ENCODE measurements at places on chromosomes 13 and 19.

- no peak for DNase-seq
These were observed 14.2 kb downstream of the NDUFA11 start for GRCh38 chr19:5889288-5889971.

DNA sequence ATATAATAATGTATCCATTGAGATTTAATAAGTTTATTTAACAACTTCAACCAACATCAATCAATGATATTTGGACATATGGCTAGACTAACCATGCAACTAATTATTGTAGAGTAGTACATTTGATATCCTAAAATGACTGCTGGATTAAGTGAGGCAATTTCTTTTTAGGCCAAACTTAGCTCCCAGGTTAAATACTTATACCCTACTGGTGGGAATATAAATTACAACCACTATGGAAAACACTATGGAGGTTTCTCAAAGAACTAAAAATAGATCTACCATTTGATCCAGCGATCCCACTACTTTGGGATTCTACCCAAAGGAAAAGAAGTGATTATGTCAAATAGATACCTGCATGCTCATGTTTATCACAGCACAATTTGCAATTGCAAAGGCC is 345.8 kb downstream of the RBM26 start:
- no peak for DNase-seq

DNA sequence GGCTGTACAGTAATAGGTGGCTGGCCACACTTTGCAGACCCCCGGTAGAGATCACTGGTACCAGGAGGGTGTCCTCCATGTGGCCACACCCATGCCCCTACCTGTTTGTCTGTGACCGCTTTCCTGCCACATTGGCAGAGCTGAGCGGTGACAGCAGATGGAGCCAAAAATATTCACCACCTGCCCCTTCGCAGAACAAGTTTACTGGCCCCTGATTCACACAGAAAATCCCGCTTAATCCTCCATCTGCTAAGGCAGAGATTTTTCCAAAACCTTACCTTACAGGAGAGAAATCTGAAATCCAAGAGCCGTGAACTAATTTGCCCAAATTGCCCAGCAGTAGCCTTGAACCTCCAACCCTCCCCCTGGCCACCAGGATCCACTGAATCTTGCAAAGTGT is 52.1 kb downstream of the MYO9B start:
- no peak for DNase-seq

GRCh38 chr13:64866331-64866730 is 2363.8 kb downstream of the PCDH9 start:
- no peak for DNase-seq

- DNase-seq: peak; percentile 95
These were observed at the start of gene RPL21 for GRCh38 chr13:27251166-27252091. TSS of gene RPL21 (plus strand) at chr13:27251558. CDS start at chr13:27253777, 2,219 bp downstream.

GRCh38 chr19:17112700-17113099 is 37.1 kb downstream of the MYO9B start:
- no peak for DNase-seq

DNA sequence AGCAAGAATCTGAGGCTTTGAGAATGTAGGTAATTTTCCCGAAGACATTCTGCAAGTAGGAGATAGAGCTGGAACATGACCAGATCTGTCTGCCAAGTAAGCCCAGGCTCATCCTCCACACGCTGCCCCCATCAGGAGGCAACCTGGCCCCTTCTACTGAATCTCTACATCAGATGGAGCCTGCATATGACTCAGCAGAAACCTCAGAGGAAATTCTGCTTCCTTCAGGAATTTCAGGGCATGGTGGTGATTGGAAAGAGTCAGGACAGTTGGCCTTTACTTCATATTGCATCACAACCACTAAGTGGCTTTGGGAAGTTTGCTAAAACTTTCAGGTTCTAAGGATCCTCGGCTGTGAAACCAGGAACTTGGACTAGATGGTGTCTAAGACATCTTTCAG is 85.2 kb downstream of the LRRC63 start:
- no peak for DNase-seq

DNA sequence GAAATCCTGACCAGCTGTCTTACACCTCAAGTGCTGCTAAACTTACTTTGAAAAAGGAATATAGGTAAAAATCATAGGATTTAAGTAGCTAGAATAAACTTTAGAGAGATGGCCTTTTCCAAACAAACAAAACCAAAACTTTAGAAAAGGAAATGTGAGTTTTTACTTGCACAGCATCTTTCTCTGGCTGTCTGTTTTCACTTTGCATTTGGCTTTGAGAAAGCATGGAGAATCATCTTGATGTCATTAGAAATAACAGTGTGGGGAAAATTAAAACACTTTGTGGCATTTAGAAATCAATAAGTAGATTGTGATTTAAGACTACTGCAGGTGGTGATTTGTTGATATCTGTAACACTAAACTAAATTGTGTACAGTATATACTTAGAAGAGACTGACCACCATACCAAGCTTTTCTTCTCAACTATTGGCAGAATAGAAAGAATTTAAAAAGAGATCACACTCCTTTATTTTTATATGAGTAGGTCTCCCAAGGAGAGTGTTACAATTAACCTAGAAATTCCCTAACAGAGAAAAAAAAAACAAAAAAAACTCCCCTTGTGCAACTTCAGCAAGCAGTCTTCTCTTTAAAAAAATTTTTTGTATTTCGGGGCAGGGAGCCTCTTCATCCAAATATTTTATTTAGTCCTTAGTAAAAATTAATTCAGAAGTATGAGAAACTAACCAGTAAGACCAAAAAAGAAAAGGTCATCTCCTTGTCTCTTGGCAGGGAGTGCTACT is 6.1 kb downstream of the WDFY2 start:
- no peak for DNase-seq

DNA sequence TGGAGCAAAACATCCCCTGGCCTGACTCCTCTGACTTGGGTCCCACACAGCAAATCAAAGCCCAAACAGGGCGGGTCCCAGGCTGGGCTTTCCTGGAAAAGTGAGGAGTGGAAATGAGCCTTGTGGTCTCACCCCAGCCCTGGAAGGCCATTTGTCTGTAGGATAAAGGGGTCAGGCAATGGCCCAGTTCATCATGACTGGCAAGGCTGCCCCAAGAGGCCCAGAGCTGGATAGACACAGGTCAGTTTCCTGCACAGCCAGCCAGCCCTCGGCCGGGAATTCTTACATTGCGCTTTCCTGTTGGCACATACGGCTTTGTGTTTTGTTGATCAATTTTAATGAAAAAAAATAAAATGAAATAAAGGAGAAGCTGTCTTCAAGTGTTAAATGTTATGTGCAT is 174.3 kb downstream of the TSHZ3 start:
- no peak for DNase-seq

GRCh38 chr19:343941-344624 is 513 bp downstream of the MIER2 start:
- DNase-seq: no peak

DNA sequence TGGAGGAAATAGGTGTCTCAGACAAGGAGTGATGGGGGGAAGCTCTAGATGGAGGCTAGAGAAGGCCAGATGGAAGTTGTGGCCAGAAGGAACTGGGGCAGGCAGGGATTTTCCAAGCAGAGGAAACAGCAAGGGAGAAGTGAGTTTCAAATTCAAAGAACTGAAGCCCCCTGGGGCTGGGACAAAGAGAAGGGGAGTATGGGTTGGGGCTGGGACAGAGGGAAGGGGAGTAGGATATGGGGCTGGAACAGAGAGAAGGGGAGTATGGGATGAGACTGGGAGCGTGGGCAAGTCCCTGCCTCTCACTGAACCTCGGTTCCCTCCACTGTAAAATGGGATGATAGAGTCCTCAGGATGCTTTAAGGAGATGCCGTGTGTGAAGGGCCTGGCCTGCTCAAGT is 1.9 kb upstream of the GTF2F1 start:
- DNase-seq: no peak

- DNase-seq: no peak
These were observed 314.8 kb downstream of the PCDH17 start for GRCh38 chr13:57946361-57946760.

DNA sequence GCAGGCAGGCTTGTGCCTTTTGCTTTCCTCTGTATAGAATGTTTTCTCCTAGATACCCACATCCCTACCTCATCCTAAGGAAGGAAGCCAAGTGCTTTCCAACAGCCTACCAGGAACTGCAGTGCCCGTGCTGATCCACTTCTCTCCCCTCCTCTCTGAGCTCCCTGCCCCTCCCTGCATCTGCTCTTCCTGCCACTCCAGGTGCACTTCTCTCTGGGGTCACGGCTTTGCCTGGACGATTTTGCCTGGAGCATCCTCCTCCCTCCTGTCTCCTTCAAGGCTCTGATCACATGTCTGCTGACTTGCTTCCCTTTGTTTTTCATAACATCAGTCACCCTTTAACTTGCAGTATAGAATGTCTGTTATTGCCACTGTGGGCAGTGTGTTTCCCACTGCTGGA is 34.7 kb upstream of the IRS2 start:
- DNase-seq: no peak

DNA sequence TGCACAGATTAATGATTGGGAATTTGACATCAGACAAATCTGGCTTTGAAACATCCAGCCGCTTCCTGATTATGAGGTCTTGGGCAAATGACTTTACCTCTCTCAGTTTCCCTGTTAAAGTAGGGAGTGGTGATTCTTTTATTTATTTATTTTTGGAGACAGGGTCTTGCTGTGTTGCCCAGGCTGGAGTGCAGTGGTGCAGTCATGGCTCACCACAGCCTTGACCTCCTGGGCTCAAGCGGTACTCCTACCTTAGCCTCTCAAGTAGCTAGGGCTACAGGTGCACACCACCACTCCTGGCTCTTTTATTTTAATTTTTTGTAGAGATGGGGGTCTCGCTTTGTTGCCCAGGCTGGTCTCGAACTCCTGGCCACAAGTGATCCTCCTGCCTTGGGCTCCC is 2.7 kb downstream of the PSMD8 start:
- DNase-seq: no peak

GRCh38 chr13:44542361-44542760 is 33.8 kb downstream of the TSC22D1 start:
- no peak for DNase-seq

DNA sequence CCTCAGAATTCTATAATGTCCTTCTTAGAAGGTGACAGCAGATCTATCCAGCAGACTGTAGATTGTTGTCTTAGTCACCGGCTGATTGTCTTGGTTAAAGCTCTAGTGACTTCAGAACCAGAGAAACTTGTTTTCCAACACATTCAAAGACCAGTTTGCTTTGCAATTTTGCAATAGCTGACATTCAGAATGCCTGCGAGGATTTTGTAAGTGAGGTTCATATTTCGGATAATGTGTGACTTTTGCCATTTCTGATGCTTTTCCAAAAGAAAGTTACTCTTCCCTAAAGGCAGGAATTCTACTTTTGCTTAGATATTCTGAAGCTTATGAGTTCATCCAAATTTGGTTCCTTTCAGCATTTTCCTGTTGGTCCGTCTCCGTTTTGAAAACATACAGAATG is 13.2 kb downstream of the SPINT2 start:
- no peak for DNase-seq

- DNase-seq: peak; percentile 28
These were observed 1.5 kb downstream of the KCNN4 start for GRCh38 chr19:43779147-43779819.

GRCh38 chr19:2215281-2215751 is 20.8 kb downstream of the PLEKHJ1 start:
- DNase-seq: no peak

- peak; percentile 41 for DNase-seq
These were observed 9.8 kb upstream of the CIRBP start for GRCh38 chr19:1259206-1259875.

DNA sequence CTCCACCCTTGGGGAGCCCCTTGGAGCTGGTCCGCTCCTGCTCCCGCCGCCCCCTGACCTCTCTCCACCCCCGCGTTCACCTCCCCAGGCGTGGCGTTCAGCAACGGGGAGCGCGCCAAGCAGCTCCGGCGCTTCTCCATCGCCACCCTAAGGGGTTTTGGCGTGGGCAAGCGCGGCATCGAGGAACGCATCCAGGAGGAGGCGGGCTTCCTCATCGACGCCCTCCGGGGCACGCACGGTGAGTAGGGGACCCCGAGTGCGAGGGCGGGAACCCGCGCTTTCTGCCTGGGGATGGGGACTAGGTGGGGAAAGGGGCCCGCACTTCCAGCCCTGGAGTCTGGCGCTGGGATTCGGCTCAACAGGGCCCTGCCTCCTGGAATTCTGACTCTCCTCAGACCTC is 1.7 kb downstream of the CYP2A13 start:
- no peak for DNase-seq
